ENCODE measurements at places on chromosomes 12 and 14.

- DNase-seq, result no peak
Measured at GRCh38 chr12:69014047-69014446, 81.1 kb upstream of the CPM start.

DNA sequence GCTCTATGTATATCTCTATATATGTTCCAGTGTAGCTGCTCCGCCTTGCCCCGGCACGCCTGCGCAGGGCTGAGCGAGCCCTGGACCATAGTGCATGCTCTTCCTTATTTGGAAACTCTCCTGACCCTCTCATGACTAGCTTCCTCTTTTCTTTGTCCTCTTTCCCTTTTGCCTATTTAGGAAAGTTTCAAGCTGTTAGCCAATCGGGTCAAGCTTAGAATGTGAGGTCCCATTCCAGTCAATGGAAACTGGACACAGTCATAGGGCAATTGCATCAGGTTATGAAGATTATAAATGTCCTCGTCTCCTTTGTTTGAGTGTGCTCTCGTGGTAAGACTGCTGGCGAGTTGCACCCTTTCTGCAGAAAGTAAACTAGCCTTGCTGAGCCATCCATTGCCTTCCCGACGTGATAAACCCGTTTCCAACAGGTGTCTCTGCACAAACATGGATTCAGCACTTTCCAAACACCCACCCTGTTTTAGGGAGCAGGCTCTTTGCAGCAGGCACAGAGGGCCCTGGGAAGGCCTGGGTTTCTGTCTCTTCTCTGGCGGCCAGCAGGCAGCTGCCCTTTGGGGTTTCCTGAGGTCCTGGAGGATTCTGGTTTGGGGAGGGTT, 30.9 kb downstream of the CCDC92 start:
- no peak for DNase-seq

DNA sequence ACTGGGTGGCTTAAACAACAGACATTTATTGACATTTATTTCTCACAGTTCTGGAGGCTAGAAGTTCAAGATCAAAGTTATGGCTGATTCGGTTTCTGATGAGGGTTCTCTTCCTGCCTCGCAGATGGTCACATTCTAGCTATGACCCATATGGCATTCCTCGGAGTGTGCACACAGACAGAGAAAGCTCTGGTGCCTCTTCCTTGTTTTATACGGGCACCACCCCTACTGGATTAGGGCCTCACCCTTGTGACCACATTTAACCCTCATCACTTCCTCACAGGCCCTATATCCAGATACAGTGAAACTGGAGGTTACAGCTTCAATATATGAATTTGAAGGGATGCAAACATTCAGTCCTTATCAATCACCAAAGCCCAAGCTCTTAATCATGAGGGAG, 77.0 kb upstream of the OVCH1 start:
- no peak for DNase-seq

DNA sequence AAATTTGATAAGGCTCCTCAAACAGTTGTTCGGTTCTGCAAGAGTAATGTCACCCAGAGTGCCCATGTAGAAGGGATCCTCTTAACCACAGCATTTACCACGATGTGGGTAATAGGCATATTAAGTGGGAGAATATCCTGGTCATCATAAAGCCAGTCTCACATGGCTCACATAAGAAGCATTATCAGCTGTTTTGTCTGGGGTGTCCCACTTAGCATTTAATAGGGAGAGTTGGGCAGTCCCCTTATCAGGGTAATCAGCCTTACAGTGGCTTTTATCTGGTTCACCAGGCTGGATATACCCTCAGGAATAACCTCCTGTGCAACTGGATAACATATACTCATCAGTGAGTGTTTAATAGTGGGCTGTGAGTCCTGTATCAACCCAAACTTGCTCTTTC, 12.9 kb upstream of the TMEM263 start:
- no peak for DNase-seq

DNA sequence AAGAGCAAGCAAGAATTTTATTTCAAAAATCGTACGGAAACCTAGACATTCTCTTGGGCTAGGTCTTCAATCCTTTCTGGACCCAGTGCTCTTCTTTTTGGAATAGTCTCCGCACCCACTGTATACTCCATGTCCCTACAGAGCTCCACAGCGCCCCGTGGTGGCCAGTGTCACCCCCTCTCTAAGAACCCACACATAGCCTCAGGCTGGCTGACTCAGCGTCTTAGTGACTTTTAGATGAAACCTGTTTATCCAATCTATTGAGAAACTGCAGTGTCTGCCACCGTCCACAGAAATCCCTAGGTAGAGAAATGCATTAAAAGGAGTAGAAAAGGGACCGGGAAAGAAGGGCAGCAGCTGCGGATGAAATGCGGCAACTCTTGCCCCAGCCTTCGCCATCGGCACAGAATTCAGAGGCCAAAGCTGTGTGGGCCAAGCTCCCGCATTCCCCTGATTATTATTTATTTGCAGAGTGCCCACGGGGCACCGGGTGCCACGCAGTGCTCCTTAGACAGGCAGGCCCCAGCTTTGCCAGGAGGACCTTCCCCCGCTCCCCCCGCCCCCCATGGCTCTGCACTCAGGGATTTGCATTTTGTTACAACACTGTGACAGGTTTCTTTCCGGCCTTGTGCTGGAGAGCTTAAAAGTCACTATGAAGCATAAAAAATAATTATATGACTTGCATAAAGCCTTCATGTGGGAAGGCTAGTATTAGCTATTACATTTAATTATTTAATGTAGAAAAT, 170.1 kb upstream of the FKBP4 start:
- DNase-seq, result peak; percentile 65

DNA sequence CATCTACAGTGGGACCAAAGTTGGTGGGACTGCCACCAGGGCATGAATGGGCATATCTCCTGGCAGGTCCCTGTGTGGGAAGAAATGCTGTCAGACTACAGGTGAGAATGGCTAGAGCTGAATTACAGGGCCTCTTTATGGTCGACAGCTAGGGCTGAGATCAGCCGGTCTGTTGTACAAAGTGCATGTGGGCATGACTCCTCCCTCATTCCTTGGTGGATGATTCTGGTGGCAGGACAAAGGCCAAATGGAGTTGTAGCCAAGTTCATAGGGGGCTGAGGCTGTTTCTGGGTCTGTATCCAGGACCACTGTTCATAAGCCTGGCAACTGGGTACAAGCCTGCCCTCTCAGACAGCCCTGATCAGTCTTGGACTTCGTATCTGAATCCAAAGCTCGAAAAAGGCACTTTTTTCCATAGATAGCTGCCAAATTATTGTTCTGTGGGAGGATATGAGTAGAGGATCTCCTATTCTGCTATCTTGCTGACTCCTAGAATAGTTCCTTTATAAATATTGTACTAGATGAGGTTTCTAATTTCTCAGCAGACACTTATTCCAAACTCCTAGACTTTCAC, 460.8 kb downstream of the TMEM117 start:
- no peak for DNase-seq

GRCh38 chr14:34496679-34497513, 34.9 kb upstream of the SPTSSA start:
- peak; percentile 98 for DNase-seq

GRCh38 chr14:46747001-46747652, 95.5 kb upstream of the RPL10L start:
- no peak for DNase-seq

DNA sequence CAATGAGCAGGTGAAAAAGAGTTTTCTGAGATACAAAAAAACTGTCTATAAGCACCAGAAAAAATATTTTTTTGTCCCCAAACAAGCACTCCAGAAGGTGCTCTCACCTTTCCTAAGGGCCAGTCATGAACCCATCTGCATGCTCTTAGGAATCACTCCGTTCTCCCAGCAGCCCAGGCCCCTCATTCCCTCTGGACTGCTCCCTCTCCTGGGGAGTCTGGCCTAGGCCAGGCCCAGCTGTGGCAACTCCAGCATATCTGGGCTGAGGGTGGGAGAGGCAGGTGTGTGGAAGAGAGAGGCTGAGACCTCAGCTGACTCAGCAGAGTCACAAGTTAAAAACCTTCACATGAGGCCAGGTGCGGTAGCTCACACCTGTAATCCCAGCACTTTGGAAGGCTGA, 54.6 kb downstream of the TRAFD1 start:
- DNase-seq, result peak; percentile 15

DNA sequence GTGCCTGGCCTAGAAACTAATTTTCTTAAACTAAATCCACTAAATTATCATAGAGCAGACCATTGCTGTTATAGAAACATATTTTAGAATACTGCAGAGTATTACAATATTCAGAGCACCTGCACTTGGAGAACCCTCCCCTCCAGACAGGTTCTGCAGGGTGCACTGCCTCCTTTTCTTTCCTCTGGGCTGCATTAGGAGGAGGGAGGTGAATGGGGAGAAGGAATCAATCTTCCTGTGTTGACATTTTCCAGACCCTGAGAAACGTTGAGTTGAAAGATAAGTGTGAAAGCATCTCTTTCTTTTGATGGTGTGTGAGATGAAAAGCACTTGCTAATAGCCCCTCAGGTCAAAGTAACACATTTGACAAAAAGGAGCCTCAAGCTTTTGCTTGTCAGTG, 7.3 kb downstream of the SYNE2 start:
- no peak for DNase-seq

DNA sequence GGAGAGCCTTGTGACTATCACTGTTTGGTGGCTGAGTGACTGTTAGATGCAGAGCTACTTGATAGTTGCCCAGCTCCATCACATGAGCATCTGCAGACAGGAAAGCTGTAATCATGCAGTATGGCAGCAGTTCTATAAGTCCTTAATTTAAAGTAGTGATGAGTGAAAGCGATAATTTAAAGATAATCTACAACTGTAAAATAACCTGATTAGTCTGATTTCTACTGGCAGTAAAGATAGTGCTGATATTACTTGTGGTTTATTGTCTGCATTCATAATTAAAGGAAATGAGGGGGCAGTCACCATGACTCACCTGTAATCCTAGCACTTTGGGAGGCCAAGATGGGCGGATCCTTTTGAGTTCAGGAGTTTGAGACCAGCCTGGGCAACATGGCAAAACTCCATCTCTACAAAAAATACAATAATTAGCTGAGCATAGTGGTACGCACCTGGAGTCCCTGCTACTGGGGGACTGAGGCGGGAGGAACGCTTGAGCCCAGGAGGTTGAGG, 41.2 kb upstream of the PLEKHD1 start:
- no peak for DNase-seq

DNA sequence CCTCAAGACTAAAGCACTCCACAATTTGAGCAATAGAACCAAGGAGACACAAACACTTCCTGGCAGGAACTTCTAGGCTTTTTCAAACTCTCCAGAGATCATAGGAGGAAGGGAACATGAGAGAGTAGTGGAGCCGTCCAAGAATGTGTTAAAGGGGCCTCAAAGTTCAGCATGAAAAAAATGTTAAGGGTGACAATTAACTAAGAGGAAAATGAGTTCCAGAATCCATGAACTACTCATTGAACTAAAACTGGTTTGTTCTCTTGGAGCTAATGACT, 122.0 kb downstream of the WIF1 start:
- no peak for DNase-seq

- DNase-seq, result no peak
Measured at GRCh38 chr12:112443916-112444315, 25.2 kb downstream of the PTPN11 start.

- no peak for DNase-seq
Measured at GRCh38 chr12:81022531-81022930, 55.3 kb upstream of the ACSS3 start.

- DNase-seq, result no peak
Measured at GRCh38 chr12:96210376-96211055, 16.3 kb downstream of the ELK3 start.
